Caco-2 (cell line): ENCODE measurements at places on chromosomes 7 and 10.
A peak's percentile ranks its signal among the peaks of the same experiment; 100 is the strongest.

DNA sequence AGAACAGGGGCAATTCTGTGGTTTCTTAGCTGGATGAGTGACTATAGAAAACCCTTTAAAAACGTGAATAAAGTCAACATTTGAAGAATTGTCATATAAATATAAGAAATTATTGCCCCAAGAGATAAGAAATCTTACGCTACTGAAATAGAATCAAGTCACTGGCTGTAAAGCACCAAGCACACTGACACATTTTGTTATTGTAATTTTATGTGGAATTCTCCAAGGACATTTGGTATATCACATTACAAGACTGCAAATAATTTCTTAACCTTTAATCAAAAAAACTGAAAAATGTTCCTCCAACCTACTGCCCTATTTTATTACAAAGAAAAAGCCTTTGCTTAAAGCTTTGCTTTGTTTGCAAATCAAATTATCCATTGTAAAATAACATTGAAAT, 383.3 kb downstream of the IPMK start:
- DNase-seq, result no peak

GRCh38 chr7:128115821-128116723, 84.8 kb upstream of the LRRC4 start:
- no peak for DNase-seq

DNA sequence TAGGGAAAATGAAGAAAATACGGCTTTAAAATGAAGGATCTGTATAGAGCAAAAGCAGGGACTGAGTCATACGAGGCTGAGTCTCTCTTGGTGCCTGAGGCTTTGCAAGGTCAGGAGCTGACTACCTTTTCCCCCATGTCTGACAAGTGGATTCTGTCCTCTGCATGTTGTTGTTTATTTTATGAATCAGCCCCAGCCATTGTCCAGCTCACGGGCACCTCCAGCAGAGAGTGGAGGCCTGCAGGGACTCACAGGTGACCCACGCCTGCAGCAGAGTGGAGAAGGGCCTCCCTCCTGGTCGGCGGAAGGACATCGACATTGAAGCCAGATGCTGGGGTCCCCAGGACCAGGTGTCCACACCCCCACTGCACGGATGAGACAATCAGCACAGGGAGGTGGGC, 233.9 kb downstream of the WDR37 start:
- no peak for DNase-seq

DNA sequence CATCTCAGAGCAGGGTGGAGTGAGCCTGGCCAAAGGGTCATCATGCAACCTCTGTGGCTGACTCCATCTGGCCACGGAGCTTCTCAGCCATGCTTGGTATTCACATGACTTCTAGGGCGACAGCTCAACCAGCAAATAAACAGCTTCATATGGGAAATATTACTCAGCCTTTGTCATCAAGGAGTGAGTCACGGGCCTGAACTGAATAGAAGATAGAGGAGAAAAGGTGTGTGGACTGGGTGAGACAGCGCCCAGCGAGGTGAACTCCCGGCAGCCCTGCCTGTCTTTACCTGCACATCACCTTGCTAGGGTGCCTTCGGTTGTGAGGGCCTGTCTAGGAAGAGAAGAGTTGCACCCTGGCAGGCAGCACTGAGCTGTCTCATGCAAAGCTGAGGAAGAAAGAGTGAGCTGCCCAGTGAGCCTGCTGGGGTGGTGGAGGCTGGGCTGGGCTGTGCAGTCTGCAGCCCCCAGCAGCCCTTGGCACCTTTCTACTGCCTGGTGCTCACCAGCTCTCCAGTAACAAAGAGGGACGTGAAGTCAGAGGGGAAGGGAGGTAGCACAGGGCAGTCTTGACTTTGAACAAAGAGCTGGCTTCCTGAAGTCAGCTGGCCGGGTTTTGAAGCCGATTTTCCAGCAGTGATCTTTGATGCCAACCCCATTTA, 114.2 kb downstream of the EGFR start:
- peak; percentile 70 for DNase-seq

GRCh38 chr10:104762793-104763192, 121.7 kb downstream of the SORCS3 start:
- no peak for DNase-seq

DNA sequence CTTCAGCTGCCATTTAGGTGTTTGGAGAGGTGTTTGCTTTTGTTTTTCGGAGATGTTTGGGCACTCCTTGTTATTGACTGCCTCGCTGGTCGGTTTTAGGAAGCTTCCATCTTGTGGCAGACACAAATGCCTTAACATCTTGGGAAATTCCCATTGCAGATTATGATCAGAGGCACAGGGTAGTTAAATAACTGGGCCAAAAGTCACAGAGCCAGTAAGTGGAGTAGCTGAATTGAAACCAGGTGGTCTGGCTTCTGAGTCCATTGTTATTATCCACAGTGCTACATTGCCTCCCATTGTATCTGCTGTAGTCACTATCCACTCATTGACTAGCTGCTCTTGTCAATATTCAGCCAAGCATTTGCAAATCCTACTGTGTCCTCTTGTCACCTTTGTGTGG, 138.2 kb upstream of the PLPP4 start:
- DNase-seq, result no peak

DNA sequence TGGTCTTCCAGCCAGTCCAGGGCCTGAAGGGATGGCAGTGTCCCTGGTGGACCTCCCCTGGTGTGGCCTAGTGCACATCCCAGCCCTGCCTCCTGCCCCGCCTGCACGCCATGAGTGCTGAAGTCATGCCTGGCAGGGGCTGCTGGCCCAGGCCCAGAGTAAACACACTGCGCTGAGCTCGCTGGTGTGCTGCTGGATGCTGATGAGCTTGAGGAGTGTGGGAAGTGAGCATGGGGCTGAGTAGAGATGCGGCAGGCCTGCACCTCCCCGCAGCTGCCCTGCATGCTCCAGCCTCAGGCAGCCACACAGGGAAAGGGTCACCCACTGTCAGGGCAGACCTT, 43.2 kb downstream of the HTRA1 start:
- no peak for DNase-seq

- DNase-seq, result no peak
Observed at GRCh38 chr7:90178679-90179278, 24.5 kb downstream of the STEAP1 start.

- DNase-seq, result no peak
Observed at GRCh38 chr10:94143261-94143660, 149.5 kb downstream of the PLCE1 start.

DNA sequence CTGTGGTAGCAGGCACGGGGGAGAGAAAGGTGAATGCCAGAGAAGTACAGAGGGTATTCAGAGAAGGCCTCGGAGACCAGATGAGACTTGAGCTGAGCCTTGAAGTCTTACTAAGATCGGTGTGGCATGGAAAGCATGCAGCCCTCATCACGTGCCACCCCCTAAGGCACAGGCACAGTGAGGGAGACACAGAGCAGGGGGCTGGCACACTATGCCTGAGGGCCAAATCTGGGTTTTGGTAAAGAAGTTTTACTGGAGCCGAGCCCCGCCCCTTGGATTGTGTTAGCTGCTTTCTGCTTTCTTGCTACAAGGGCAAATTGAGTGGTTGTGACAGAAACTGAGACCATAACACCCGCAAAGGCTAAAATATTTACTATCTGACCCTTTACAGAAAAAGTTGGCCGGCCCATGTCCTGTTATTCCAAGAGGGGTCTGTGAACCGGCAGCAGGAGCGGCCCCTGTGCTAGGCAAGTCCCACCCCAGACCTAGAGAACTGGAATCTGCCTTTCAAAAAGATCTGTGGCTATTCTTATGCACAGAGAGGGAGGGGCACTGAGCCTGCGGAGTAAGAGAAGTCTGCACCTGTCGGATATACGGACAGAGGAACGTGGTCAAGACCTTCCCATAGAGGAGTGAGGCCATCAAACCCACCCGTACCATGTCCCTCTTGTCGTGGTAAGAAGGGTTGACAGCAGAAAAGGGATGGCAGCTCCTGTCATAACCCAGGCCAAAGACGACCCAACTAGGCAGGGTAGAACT, 109.3 kb upstream of the RHEB start:
- DNase-seq, result no peak
